ENCODE measurements at places on chromosomes 12 and 14. TPM values are rescaled to one million over a fixed set of nuclear protein-coding genes. Genes with fewer than 3 reads are reported as not detected.

DNA sequence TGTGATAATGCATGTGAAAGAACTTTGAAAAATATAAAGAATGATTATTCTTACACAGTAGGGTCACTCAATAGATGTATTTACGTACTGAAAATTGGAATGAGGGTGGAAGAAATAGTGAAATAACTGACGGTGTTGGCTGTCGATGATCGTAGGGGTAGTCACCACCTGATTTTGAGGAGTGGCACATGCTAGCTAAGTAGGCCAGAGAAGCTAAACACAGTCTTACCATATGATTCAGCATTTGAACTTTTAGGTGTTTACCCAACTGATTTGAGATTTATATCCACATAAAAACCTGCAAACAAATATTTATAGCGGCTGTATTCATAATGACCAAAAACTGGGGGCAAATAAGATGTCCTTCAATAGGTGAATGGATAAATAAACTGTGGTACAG lies 47.6 kb upstream of the HIF1A start:
- DNase-seq = no peak

DNA sequence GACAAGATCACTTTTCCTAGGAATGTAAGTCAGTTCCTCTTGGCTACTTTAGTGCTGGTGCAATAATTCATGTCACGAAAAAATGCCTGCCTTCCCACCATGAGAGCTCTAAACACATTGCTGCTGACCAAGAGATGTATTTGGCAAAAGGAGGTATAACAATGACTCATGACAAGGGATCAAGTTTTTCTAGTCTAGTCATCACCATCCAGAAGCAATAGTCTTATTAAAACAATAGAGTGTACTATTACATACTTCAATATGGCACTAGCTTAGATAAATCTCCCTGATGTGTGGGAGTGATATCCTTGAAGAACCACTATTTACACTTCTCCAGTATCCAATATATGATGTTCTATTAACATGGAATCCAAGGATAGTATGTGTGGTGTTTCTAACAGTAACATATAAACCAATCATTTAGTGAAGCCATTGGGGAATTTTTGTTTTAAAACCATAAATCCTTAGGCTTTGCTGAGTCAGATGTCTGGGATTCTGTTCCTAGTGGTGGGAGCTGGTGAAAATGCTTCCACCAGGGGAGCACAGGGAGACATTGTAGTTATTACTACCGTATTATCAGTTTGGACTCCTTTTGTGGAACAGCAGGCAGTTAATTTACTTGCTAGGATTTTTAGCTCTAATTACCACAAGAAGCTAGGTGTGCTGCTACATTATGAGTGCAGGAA lies 1387.5 kb downstream of the LRFN5 start:
- DNase-seq = peak; percentile 87

DNA sequence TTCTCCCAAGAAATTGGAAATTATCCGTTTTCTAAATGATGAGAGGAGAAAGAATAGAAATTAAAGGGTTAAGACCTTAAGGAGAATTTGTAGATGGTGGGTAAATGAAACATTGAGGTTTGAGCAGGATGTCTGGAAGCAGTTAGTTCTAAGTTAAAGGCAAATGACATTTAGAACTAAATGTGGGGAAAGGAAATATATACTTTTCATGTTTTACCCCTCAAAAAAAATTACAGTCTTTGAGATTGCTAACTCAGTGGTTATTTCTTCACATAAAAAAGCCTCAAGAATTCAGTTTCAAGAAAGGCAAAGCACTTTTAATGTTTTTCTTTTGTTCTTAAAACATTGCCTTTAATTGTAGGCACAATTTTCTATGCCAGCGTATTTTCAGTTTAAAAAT lies 114.0 kb downstream of the PLEKHA5 start:
- DNase-seq = no peak

The ZNF385A gene
- total RNA-seq = 1.6 TPM

The LTB4R gene
- 1.5 TPM for total RNA-seq

- DNase-seq = no peak
These were observed 11.7 kb downstream of the RACGAP1 start for GRCh38 chr12:50013361-50014147.

- DNase-seq = no peak
These were observed 148.2 kb downstream of the PLEKHA5 start for GRCh38 chr12:19277711-19278110.
